ENCODE measurements at places on chromosomes 3 and 15.

GRCh38 chr15:81281766-81282605 lies 42.0 kb downstream of the STARD5 start:
- DNase-seq: no peak

DNA sequence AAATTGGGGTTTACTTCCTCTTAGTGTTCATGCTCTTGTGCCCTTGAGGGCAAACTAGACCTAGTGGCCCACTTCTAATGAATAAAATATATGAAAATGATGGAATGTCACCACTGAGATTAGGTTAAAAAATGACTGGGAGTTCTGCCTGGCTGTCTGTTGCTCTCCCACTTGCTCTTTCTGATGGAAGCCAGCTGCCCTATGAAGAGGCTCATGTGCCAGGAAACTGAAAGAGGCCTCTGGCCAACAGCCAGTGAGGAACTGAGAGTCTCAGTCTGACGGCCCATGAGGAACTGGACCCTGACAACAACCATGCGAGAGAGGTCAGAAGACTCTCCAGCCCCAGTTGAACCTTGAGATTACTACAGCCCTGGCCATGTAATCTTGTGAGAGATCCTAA lies 107.1 kb upstream of the FHIT start:
- DNase-seq: peak; percentile 40

GRCh38 chr3:128269006-128269775 lies 115.9 kb downstream of the EEFSEC start:
- no peak for DNase-seq

- no peak for DNase-seq
Measured at GRCh38 chr3:153289334-153289808, 127.3 kb downstream of the RAP2B start.

DNA sequence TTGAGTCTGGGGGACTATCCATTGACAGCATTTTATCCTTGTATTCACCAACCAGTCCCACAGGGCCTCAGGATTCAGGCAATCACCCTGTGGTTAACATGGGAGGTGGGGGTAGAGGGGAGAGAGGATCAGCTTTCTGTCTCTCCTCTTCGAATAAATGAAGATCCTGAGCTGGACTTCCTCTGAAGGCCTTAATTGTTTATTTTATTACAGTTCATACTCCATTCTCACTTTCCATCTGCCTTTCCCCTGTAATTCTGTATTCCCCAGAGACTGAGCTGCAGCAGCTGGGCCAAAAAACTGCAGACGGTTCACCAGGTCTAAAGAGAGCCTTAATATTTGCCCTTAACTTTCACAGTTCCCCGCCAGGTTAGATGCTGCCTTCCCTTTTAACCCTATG lies 11.9 kb downstream of the TAGLN3 start:
- DNase-seq: no peak
